ENCODE measurements at places on chromosomes 16 and 17.

GRCh38 chr17:7367083-7367482, 12.1 kb downstream of the TMEM95 start:
- no peak for DNase-seq

DNA sequence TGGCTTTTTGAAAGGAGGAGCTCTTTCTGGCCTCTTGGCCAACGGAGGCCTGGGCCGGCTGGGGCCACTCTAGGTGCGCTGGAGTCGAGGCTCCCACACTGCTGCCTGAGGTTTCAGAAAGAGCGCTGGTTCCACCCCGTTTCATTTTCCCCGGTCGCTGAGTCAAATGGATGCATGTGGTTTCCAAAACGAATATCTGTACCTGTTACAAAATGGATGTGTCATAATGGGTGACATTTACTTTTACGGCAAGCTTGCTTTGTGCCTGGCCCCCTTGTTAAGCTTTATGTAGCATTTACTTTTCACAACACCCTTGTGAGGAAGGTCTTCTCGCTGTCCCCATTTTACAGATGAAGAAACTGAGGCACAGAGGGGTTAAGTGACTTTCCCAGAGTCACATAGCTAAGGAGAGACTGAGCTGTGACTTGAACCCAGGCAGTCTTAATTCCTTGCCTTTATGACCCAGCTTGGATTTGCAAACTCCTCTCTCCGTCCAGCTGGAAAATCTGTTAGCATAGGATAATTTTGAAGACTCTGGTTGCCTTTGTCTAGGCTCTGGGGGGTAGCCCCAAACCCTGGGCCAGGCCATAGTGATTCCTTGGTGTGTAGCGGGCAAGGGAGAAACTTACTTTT, 10.6 kb downstream of the KSR1 start:
- DNase-seq: no peak

GRCh38 chr17:17635126-17635525, 43.6 kb upstream of the PEMT start:
- no peak for DNase-seq

DNA sequence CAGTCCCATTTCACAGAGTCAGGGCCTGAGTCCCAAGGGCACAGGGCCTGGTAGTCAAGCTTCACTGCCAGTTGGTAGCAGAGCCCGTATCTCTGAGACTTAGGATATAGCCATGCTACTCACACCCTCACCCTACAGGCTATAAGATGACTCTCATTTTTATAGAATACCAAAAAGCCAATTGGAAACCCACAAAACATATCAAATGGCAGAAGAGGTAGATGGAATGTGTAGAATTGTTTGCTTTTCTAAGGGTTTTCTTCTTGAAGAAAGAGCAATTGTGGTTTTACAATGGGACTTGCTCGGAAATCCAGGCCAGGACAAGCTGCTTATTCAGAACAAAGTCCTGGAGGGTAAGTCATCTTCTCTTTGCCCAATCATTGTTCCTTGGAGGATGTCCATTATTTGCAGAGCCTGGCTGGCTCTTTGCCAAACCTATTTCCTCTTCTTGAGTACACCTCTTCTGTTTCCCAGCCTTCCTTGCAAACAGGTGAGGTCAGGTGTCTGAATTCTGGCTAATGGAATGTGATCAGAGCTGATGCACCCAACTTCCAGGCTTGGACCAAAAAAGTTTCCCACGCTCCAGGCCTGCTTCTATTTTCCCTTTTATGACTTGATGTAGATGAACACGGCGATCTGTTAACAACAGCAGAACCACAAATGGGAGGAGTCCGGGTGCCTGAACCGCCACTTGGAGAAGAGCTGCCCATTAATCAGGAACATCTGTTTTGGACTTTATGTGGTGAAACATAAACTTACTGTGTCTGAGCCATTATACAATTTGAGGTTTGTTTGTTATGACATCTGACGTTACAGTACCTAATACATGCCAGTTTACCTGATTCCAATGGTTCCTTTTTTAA, 16.9 kb upstream of the CCL22 start:
- peak; percentile 100 for DNase-seq

GRCh38 chr16:12158428-12158827, 181.9 kb downstream of the SNX29 start:
- DNase-seq: peak; percentile 83

GRCh38 chr16:86220561-86220960, 289.8 kb upstream of the FOXF1 start:
- no peak for DNase-seq

GRCh38 chr16:85746460-85747215, 4.3 kb downstream of the C16orf74 start:
- DNase-seq: peak; percentile 89

DNA sequence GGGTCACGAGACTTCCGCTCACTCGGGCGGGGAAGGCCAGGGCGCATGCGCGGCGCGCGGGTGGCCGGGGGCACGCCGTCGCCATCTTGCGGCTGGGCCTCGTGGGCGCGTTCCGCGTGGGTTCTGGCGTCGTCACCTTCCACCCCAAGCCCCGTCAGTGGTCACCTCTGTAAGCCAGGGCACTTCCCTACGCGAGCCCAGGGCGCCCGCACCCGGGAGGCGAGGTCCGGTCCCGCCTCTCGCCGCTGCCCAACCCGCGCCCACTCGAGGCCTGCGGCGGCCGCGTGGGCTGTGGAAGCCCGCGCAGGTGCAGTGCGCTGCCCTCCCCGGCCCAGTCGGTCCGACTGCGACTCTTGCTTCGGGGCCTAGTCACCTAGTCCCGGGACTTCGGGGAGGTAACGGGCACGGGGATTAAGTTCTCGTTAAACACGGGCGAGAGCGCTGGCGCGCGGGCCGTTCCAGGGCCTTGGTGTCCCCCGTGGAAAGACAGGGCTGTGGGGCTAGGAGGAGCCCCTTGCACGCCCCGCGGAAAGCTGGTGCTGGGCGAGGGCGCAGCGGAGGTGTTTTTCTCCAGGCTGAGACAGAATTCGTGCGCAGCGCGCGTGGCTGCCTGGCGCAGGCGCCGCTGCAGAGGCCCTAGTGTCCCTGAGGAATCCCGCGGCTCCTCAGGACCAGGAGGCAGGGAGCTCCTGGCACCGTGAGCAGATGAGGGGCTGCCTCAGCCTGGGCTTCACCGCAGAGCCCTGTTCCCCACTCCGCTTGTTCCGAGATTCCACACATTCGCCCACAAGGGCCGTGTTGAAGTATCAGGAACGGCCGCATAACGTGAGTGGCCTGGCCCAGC, 472 bp upstream of the ARHGDIA start:
- peak; percentile 82 for DNase-seq

DNA sequence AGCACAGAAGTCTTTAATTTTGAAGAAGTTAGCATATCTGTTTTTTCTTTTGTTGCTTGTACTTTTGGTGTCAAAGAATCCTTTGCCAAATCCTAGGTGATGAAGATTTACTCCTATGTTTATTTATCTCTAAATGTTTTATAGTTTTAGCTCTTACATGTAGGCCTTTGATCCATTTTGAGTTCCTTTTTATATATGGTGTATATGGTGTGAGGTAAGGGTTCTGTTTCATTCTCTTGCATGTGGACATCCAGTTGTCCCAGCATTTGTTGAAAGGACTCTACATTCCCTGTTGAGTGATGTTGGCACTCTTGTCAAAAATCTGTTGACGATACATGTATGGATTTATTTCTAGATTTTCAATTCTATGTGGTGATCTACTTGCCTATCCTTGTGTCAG, 62.2 kb downstream of the RNF213 start:
- no peak for DNase-seq

GRCh38 chr16:28585674-28586073, 11.2 kb downstream of the SULT1A2 start:
- DNase-seq: no peak

DNA sequence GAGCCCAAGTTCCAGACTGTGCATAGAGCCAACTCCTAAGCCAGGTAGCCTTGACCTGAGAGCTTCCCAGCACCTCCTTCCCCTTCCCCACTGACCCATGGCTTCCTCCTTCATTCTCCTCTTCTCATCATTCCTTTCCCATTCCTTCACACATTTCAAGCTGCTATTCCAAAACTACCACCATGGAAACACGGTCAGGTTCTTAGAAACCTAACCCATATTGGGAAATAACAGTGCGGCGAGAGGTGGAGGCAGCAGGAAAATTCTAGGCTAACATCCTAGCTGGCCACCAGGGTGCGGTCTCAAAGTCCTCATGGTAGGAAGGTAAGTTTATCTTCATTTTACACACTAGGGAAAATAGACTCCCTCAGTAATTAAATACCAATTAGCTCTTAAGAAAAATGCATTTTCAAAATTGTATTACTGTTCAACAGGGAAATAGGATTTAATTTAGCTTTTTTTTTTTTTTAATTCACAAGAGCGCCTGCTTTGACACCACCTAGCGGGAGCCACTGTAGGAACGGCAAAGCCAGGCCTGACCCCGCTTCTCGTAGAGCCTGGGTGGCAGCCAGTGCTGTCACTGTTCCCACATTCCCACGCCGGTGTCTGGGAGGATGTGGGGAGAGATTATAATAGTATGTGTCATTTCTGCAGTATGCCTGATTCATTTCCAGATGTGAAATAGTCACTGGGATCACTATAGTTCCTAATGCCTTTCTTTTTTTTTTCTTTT, 14.0 kb upstream of the SPHK1 start:
- DNase-seq: peak; percentile 95

DNA sequence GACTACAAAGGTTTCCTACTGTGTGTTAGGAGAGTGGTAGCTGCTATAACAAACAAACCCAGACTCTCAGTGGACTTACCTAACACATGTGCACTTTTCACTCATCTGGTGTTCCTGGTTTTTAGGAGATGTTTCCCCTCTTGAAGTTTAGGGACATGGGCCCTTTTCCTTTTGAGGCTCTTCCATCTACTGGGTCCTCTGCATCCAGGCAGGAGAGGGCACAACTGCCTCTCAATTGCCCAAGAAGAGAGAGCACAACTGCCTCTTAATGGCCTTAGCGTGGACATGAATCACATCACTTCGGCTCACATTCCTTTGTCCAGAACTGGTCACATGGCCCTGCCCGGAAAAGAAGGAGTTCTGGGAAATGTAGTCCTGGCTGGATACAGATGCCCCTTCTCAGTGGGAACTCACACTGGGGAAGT, 9.8 kb upstream of the TNRC6C start:
- DNase-seq: peak; percentile 49

DNA sequence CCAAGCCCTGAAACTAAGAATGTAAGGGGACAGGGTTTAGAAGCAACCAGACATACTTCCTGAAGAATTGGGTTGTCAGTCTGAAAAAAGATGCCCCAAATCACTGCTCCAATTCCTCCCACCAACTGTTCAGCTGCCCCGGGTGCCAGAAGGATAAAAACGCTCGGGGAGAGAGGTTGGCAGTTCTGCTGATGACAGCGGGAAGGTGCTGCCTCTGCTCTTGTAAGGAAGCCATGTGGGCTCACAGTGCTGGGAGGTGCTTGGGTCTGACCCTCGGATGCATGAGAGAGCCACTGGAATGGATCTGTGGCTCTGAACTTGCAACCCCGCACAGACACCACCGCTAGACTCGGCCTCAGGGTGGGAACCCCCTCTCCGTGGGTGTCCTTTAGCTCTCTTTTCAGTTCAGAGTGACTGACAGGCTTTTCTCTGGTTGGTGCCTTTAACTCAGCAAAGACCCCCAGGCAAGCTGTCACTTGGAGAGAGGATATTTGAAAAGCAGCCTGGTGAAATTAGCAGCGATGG, 364.8 kb upstream of the RBFOX1 start:
- DNase-seq: no peak

DNA sequence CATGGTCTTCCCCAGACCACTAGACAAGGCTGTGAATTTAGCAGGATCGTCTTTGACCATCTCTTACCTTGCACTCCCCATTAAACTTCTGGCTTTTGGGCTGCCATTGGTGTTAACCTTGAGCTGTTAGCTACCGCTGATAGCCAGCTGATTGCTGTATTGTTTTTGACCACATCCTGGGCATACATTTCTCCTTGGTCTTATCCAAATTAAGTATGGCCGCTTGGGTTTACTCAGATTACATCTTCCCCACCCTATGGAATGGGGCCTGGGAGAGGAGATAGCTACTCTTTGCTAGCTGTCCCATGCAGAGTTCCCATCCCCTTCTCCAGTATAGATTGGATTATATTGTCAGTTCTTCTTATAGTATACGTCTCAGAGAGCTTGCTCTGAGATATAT, 270.4 kb upstream of the ELAC2 start:
- no peak for DNase-seq

DNA sequence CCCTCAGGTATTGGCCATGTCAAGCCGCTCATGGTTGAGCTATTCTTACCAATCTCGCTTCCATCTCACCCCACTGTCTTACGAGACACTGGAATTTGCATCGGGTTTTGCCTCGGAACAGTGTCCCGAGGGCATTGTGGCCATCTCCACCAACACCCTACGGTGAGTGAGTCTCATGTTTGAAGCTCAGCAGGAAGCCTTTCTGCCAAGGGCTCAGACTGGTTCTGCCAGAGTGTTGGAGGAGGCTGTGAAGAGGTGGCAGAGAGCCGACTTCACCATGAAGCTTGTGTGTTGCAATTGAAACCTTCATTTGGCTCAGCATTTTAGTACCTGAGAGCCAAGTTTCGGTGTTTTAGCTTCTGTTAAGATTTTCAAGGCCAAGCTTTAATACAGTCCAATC, 38.0 kb downstream of the SF3B3 start:
- peak; percentile 87 for DNase-seq

DNA sequence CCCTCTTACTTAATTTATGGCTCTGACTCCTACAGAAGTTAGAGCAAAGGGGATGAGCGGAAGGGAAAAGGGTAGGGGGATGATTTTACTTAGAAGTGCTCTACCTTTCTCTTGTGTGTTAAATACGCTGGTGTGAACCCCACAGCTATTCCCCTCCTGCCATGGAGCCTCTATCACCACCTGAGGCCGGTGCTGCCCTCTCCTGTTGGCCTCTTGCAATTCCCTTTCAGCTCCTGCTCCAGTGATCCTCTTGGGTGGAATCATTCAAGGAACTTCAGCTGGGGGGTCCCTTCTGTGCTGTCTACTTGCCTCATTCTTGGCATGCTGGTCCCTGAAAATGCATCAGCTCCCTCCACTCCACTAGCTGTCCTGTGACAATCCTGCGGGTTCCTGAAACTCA, 41.8 kb upstream of the CDH8 start:
- DNase-seq: no peak

DNA sequence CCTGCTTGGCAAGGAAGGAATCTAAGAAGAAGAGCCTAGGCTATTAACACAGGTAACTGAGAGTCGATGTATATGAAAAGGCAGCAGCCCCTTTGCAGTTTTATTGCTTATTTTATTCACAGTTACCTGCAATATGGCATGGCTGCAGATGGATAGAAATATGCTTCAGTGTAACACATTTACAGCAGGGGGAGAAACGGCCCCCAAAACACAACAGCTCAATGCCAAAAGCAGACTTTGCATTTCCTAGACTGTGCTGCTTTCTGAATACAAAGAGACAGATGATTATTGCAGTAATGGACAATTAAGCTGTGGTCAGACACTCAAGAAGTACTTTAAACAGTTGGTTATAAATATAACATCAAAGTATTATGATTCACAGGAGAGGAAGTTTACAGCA, 108.0 kb upstream of the CDH13 start:
- DNase-seq: no peak

GRCh38 chr16:81522108-81522701, 77.6 kb downstream of the CMIP start:
- DNase-seq: no peak

- DNase-seq: peak; percentile 88
These were observed 21.3 kb downstream of the PGS1 start for GRCh38 chr17:78399693-78400144.

- DNase-seq: no peak
These were observed 997.6 kb upstream of the RBFOX1 start for GRCh38 chr16:6335072-6335471.

- DNase-seq: no peak
These were observed 50.4 kb upstream of the CRISPLD2 start for GRCh38 chr16:84769416-84769815.

GRCh38 chr17:17042384-17042736, at the start of gene MPRIP:
TSS of gene MPRIP (plus strand) at chr17:17042457. CDS start at chr17:17042849, 392 bp downstream.
- DNase-seq: no peak

- peak; percentile 74 for DNase-seq
These were observed 697 bp downstream of the CTF1 start for GRCh38 chr16:30896889-30897733.

Data from mammary epithelial cell (primary cell).